ENCODE measurements at places on chromosomes 16 and 17.

DNA sequence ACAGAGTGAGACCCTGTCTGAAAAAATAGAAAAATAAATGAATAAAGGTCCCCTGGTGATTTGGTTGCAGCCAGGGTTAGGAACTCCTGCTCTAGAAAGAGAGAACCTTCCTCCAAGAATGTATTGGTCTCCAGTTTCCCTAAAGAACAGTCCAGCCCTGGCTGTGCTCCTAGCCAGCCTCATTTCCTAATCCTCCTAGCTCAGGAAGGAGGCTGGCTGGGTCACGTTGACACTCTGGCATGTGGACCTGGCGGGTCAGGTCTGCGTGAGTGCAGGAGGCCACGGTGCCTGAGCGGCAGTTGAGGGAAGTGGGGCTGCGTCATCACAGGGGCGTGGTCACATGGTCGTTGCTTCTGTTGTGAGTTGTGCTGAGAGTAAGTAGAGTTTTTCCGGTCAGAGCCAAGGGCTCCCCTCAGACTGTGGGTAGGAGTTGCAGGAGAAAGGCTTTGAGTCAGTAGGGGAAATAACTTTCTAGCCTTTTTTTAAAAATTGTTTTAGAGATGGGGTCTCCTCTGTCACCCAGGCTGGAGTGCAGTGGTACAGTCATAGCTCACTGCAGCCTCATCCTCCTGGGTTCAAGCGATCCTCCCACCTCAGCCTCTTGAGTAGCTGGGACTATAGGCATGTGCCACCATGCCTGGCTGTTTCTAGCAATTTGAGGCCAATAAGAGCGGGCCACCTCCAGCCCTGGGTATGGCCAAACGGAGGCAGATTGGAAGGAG lies 194.0 kb upstream of the CIBAR2 start:
- no peak for DNase-seq

DNA sequence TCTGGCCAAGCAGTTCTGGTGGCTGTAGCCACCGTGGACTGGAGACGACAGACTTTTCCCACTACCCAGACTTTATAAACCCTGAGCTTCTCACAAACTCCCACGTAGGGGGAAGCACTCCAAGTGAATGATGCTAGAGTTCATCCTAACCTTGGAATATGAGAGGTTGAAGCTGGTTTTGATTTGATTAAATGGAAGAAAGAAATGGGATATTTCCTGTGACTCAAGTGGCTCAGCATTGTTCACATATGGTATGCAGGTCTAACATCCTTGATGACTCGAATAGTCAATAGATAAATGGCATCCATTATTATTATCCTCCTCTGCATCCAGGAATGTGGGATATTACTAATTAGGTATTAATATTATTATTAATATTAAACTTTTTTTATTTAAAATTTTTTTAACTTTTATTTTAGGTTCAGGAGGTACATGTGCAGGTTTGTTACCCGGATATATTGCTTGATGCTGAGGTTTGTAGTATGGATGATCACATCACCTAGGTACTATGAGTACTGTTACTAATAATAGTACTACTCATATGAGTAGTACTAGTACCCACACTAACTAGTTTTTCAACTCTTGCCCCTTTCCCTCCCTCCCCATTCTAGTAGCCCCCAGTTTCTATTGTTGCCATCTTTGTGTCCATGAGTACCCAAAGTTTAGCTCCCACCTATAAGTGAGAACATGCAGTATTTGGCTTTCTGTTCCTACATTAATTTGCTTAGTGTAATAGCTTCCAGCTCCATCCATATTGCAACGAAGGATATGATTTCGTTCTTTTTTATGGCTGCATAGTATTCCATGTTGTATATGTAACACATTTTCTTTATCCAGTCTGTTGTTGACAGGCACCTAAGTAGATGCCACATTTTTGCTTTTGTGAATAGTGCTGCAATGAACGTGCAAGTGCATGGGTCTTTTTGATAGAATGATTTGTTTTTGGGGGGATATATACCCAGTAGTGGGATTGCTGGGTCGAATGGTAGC lies 22.9 kb downstream of the PIK3R6 start:
- DNase-seq = no peak

DNA sequence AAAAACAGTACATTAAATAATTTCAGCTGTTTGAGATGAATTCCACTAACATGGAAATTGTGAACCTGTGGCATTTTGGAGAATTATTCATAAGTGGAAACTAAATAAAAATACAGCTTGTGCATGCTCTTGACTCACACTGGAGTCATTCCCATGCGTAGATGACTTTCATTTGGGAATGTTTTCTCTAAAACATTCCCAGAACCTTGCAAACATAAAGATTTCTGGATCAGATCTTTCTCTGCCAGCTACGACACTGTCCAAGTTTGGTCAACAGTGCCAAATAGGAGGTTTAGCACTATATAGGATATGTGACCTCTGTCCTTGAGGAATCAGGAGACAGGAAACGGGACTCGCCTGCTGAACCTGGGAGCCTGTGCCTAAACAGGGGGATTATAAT lies 400.9 kb downstream of the SLC39A11 start:
- no peak for DNase-seq

DNA sequence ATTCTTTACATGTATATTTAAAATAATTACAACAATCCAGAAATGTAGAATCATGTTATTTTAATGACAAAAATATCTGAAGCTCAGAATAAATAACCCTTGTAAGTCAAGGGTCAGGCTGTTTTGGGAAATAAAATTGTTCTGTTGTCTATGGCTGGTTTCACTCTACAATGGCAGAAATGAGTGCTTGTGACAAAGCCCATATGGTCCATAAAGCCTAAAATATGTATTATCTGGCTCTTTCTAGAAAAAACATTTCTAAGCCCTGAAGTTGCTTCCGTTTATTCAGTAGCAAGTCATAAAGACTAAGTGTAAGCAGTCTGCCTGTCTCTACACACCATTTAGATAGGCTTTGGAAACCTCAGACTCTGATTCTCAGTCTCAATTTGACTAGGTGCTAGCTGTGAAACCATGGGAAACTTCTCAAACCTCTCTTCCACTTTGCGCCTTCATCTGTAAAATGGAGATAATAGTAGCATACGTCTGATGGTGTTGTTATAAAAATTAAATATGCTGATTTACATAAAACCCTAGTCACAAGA lies 365.7 kb upstream of the CA10 start:
- DNase-seq = no peak

- DNase-seq = no peak
Observed at GRCh38 chr16:75264999-75265910, 13.8 kb upstream of the BCAR1 start.

DNA sequence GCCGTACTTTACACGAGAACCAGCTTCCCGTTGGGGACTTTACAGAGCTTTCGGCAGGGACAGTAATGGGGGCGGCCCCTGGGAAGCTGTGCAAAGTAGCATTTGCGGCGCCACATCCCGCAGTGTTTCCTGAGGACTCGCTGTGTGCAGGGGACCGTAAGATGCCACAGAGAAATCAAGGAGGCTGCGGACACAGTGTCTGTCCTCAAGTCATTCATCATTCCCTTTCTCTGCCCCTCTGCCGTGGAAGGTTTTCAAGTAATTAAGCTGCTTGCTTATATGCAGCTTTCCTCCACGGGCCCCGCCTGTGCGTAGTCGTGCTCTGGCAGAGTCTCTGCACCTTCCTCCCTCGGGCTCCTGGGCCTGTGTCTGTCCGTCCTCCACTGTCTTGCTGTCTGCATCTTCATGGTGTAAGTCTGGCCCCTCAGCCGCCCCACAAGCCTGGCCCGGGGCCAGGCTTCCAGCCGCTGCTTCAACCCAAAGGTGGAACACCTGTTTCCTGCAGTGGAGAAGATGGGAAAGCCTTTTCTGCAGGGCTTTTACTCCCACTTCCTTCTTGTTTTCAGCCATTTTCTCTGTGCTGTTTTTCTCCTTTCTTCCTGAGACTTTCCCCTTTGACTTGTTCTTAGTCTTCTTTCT lies 216.9 kb upstream of the CHMP6 start:
- no peak for DNase-seq

DNA sequence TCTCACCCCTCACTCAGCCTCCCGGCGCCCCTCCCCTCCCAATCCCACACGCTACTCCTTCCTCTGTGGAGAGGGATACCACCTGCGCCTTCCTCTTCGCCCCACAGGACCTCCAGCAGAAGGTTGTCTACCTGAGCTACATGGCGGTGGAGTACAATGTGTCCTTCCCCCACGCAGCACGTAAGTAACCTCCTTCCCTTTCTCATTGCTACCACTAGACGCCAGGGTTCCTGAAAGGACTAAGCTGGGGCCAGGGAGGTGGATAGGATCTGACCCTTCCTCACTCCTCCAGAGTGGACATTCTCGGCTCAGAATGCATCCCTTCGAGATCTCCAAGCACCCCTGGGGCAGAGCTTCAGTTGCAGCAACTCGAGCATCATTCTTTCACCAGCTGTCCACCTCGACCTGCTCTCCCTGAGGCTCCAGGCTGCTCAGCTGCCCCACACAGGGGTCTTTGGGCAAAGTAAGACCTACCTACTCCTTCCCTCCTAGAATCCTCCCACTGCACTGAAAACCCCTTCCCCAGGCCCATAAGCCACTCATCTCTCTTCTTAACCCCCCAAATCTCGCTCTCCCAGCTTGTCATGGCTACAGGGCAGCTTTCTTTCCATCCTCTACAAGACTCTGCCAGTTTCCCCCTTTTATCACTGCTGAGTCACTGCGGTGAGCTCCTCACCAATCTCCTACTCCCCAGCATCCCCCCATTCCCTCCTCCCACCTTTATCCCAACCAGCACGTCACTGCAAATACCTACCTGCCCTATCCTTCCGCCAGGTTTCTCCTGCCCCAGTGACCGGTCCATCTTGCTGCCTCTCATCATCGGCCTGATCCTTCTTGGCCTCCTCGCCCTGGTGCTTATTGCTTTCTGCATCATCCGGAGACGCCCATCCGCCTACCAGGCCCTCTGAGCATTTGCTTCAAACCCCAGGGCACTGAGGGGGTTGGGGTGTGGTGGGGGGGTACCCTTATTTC lies 1.5 kb downstream of the CD68 start:
- DNase-seq = no peak

DNA sequence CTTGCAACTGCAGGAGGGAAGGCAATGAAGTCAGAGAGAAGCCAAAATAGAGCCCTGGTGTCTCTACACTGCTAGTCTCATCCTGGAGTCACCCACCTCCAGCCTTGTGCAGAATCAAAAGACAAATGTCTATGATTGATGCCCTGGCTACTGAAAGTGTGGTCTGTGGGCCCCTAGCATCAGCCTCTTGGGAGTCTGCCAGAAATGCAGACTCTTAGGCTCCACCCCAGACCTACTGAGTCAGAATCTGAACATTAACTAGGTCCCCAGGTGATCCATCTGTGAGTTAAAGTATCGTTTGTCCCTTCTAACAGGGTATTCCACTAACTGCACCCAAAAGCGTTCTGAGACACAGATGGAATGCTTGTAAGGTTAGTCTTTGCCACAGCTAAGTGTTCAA lies 21.2 kb downstream of the EARS2 start:
- no peak for DNase-seq

DNA sequence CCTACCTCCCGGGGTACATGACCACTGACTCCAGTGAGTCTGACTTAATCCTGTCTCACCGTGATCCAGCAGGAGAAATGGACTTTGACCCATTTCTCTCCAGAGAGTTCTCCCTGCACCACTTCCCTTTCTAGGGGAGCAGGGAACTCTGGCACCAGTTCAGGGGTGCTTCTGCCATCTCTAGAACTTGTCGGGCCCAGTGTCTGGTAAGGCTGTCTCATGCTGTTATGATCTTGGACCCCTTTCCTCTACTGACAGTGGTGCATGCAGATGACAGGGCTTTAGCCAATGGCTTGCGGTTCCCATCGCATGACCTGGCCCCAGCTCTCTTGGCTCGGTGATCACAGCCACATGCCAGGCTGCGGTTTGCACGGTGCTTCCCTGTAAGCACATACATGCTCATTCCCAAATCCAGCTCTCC lies 62.0 kb downstream of the SLC39A11 start:
- DNase-seq = no peak

GRCh38 chr16:47197536-47198179 lies 53.9 kb upstream of the NETO2 start:
- no peak for DNase-seq

DNA sequence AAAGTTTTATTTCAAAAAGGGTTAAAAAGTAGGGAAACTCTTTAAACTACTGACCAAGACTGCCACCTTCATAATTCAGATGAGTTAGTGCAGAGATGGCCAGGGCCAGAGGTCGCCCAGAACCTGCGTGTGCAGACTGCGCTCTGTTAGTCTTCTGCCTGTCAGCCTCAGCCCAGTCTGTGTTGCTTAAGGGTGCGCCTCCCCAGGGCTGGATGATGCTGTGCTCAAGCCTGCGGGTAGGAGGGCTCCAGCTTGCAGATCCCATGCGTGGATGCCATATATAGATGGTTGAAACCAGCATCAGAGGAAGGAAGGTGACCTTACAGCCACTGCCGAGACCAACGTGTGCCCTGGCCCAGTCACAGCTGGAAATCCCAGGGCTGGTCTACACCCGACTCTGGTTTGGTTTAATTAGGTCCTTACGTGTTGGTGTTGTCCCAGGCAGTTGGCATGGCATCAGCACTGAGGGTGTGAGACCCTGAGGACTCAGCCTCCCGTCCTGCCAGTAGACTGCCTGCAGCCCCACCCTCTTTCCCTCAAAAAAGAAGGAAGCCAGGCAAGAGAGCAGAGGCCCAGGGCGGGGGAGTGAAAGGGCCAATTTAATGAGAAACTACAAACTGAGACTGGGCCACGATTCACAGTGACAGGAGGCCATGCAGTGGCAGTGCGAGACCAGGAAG lies 27.7 kb downstream of the CDIP1 start:
- DNase-seq = no peak

DNA sequence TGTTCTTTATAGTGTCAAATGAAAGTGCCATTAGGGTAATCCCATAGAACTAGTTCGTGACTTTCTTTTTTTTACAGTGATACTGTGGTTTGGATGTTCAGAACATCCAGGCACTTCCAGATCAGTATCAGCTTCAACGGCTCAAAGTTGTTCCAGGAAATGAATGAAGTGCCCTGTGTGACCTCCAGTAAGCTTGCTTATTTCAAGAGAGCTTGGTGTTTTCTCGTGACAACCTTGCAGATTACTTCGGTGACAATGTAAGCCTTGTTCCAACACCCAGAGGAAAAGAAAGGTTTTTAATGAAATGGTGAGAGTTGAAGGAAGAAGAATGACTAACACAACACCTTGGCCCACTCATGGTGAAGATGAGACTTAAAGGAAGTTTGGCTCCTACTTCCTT lies 16.0 kb upstream of the KCNJ16 start:
- no peak for DNase-seq

- DNase-seq = peak; percentile 54
Observed at GRCh38 chr17:58969156-58969555, 137.5 kb downstream of the TRIM37 start.

- DNase-seq = no peak
Observed at GRCh38 chr16:8848231-8848938, 20.4 kb downstream of the CARHSP1 start.

GRCh38 chr16:86676254-86676670 lies 97.9 kb downstream of the FOXL1 start:
- DNase-seq = no peak
